ENCODE measurements at places on chromosomes 11 and 22. TPM values are rescaled to one million over a fixed set of nuclear protein-coding genes. Genes with fewer than 3 reads are reported as not detected.

- H3K4me3 ChIP-seq: no peak overlapping the region
- H3K4me1 ChIP-seq: no peaks in the 10 kb centered on the region
- no peak for DNase-seq
- no peaks in the 10 kb centered on the region for H3K36me3 ChIP-seq
- no peak overlapping the region for H3K27ac ChIP-seq
These were observed 281.5 kb upstream of the NARS2 start for GRCh38 chr11:78856211-78856610.

- H3K27ac ChIP-seq: no peak overlapping the region
- no peaks in the 10 kb centered on the region for H3K27me3 ChIP-seq
- peaks cover 11% of the 10 kb centered on the region for H3K4me1 ChIP-seq
- no peak overlapping the region for H3K4me3 ChIP-seq
- no peaks in the 10 kb centered on the region for H3K36me3 ChIP-seq
These were observed 75.8 kb downstream of the CD44 start for GRCh38 chr11:35214792-35215193.

- no peak for DNase-seq
- no peaks in the 10 kb centered on the region for H3K36me3 ChIP-seq
- no peaks in the 10 kb centered on the region for H3K27me3 ChIP-seq
- no peaks in the 10 kb centered on the region for H3K4me1 ChIP-seq
- H3K4me3 ChIP-seq: no peak overlapping the region
These were observed 801.1 kb downstream of the TBC1D22A start for GRCh38 chr22:47563406-47564157.

- no peak for DNase-seq
- H3K27ac ChIP-seq: no peak overlapping the region
- H3K4me3 ChIP-seq: no peak overlapping the region
- no peaks in the 10 kb centered on the region for H3K4me1 ChIP-seq
- H3K36me3 ChIP-seq: no peaks in the 10 kb centered on the region
These were observed 7.1 kb downstream of the MUC2 start for GRCh38 chr11:1081601-1082311.

Gene CNGA4
- not detected for total RNA-seq

GRCh38 chr11:111795334-111795985 lies 29.3 kb upstream of the PPP2R1B start:
- H3K27me3 ChIP-seq: no peaks in the 10 kb centered on the region
- H3K36me3 ChIP-seq: no peaks in the 10 kb centered on the region
- H3K27ac ChIP-seq: no peak overlapping the region
- no peaks in the 10 kb centered on the region for H3K4me1 ChIP-seq
- DNase-seq: no peak
- no peak overlapping the region for H3K4me3 ChIP-seq

GRCh38 chr22:16917144-16918003 lies 90.6 kb downstream of the GAB4 start:
- no peak overlapping the region for H3K27ac ChIP-seq
- no peaks in the 10 kb centered on the region for H3K36me3 ChIP-seq
- H3K4me3 ChIP-seq: no peak overlapping the region
- no peak for DNase-seq
- no peaks in the 10 kb centered on the region for H3K4me1 ChIP-seq
- H3K27me3 ChIP-seq: no peaks in the 10 kb centered on the region

Gene NRGN
- 0.60 TPM for total RNA-seq

Gene OR52H1
- total RNA-seq: not detected

Gene DGCR8
- total RNA-seq: 43.7 TPM

DNA sequence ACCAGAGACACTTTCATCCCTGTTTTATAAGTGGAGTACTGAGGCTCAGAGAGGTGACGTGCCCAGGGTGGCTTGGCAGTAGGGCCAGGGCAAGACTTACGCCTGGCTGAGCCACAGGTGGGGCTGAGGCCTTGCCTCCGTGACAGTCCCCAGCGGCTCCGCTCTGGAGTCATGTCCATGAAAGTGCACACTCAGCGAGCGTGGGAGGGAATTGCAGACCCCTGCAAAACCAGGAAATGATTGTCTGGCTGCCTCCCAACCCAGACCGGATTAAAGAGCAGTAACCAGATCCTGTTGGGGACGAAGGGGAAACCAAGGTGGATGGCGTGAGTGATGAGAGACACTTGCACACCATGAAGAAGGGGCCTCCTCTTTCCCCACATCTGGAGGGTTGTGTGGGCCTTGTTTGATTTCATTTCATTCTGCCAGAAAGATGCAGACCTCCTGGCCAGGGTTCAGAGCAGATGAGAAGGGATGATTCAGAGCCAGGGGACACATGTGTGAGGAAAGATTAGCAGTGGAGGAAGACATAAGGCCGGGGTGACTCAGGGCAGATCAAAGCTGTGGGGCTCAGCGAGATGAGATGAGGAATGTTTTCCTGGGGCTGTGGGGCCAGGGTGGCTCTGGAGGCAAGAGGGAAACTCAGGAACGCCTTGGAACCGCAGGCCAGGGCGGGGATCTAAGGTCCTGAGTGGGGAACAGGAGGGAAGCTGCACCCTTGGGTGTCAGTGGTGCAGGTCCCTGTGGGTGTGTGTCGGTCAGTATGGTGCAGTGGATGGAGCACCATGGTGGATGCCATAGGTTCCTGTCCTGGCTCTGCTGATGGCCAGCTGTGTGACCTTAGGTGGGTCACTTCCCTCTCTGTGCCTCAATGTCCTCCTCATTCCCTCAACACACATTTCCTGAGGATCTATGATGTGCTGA lies 29.9 kb upstream of the LRRC32 start:
- no peak for DNase-seq
- no peaks in the 10 kb centered on the region for H3K36me3 ChIP-seq
- no peak overlapping the region for H3K27ac ChIP-seq
- H3K4me1 ChIP-seq: peaks cover 20% of the 10 kb centered on the region

Gene APOL3
- not detected for total RNA-seq

Gene HOATZ
- not detected for total RNA-seq

DNA sequence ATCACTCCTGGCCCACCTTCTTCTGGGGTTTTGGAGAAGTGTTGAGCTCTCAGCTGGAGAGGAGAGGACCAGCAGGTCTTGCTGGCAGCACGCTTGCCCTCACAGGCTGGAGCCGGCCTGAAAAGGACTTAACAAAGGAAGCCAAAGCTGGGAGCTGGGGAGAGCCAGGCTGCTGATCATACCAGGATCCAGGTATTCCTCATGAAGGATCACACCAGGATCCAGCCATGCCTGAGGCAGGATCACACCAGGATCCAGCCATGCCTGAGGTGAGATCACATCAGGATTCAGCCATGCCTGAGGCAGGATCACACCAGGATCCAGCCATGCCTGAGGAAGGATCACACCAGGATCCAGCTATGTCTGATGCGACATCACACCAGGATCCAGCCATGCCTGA lies 17.0 kb downstream of the MRGPRD start:
- H3K4me1 ChIP-seq: no peaks in the 10 kb centered on the region
- H3K27me3 ChIP-seq: no peaks in the 10 kb centered on the region
- no peak overlapping the region for H3K27ac ChIP-seq
- no peaks in the 10 kb centered on the region for H3K36me3 ChIP-seq

Gene INPP5J
- 6.4 TPM for total RNA-seq

Gene HYOU1
- total RNA-seq: 295 TPM

Gene IGLL1
- not detected for total RNA-seq

DNA sequence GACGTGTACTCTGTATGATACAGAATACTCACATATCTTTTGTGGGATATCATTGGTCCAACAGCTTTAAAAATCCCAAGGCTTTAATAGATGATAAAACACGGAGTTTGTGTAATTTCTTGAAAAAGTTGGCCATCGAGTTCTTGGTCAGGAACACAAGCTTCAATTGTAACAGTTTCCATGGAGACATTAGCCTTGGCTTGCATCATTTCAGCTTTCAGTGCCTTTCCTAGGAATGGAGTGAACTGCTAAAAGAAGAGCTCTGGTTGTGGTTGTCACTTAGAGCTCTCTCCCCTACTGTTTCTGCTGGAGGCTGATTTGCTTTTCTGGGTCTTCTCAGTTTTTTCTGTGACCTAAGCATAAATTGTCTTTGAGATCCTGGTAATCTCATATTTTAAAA lies 14.2 kb downstream of the BMAL1 start:
- DNase-seq: no peak
- H3K27me3 ChIP-seq: no peaks in the 10 kb centered on the region
- no peaks in the 10 kb centered on the region for H3K4me1 ChIP-seq
- H3K27ac ChIP-seq: no peak overlapping the region
- H3K36me3 ChIP-seq: no peaks in the 10 kb centered on the region

DNA sequence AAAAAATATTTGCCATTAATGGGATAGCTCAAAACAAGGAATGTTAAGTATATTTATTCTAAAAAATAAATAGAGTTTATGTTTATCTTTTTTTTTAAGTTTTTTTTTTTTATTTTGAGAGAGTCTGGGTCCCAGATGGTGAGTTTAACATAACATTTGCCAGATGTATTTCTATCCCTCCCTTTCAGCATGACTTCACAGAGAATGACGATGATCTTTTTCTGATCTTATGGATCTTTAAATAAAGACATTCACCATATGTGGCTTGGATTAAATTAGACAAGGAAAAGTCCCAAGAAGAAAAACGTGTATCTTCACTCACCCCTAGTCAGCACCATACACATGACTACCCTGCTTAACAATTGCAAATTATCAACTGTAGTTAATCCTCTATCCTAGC lies 839.8 kb upstream of the CNTN5 start:
- H3K4me1 ChIP-seq: no peaks in the 10 kb centered on the region
- H3K4me3 ChIP-seq: no peak overlapping the region
- no peak overlapping the region for H3K27ac ChIP-seq

GRCh38 chr11:132743601-132744000 lies 788.7 kb downstream of the OPCML start:
- no peaks in the 10 kb centered on the region for H3K36me3 ChIP-seq
- H3K4me1 ChIP-seq: no peaks in the 10 kb centered on the region
- no peak overlapping the region for H3K27ac ChIP-seq
- no peaks in the 10 kb centered on the region for H3K27me3 ChIP-seq
- H3K4me3 ChIP-seq: no peak overlapping the region

GRCh38 chr11:119065369-119065768 lies 2.2 kb upstream of the VPS11 start:
- H3K4me1 ChIP-seq: no peaks in the 10 kb centered on the region
- no peak for DNase-seq
- no peak overlapping the region for H3K27ac ChIP-seq
- no peaks in the 10 kb centered on the region for H3K27me3 ChIP-seq

DNA sequence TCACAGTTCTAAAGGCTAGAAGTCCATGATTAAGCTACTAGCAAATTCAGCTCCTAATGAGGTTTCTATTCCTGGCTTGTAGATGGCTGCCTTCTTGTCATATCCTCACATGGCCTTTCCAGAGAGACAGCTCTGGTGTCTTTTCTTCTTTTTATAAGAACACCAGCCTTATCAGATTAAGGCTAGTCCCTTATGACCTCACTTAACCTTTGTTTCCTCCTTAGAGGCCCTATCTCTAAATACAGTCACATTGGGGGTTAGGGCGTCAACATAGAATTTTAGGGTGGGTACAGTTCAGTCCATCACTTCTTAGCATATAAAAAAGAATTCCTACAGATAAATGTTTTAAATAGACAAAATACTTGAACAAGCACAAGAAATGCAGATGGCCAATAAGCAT lies 18.2 kb upstream of the CLPB start:
- no peak overlapping the region for H3K27ac ChIP-seq
- no peaks in the 10 kb centered on the region for H3K36me3 ChIP-seq
- no peaks in the 10 kb centered on the region for H3K4me1 ChIP-seq
- H3K4me3 ChIP-seq: no peak overlapping the region
- no peak for DNase-seq

GRCh38 chr11:47688111-47688510 lies 27.1 kb downstream of the AGBL2 start:
- no peaks in the 10 kb centered on the region for H3K36me3 ChIP-seq
- no peaks in the 10 kb centered on the region for H3K4me1 ChIP-seq
- DNase-seq: no peak
- H3K27me3 ChIP-seq: no peaks in the 10 kb centered on the region
- H3K27ac ChIP-seq: no peak overlapping the region
- no peak overlapping the region for H3K4me3 ChIP-seq

DNA sequence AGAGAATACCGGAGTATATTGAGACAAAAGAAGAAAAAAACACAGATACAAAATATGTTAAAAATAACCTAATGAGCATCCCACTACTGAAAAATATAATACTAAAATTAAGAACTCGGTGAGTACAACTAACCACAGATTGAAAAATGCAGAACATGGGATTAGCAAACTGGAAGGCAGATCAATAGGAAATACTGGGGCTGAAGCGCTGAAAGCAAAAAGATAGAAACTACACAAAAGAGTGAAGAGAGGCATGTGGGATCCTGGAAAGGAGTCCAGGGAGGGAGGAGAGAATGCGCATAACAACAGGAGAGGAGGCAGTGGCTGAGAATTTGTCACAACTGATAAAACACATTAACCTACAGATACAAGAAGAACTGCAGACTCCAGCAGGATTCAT lies 159.3 kb downstream of the EFCAB6 start:
- H3K36me3 ChIP-seq: no peaks in the 10 kb centered on the region
- no peak overlapping the region for H3K4me3 ChIP-seq
- no peaks in the 10 kb centered on the region for H3K27me3 ChIP-seq
- no peaks in the 10 kb centered on the region for H3K4me1 ChIP-seq
- no peak for DNase-seq

DNA sequence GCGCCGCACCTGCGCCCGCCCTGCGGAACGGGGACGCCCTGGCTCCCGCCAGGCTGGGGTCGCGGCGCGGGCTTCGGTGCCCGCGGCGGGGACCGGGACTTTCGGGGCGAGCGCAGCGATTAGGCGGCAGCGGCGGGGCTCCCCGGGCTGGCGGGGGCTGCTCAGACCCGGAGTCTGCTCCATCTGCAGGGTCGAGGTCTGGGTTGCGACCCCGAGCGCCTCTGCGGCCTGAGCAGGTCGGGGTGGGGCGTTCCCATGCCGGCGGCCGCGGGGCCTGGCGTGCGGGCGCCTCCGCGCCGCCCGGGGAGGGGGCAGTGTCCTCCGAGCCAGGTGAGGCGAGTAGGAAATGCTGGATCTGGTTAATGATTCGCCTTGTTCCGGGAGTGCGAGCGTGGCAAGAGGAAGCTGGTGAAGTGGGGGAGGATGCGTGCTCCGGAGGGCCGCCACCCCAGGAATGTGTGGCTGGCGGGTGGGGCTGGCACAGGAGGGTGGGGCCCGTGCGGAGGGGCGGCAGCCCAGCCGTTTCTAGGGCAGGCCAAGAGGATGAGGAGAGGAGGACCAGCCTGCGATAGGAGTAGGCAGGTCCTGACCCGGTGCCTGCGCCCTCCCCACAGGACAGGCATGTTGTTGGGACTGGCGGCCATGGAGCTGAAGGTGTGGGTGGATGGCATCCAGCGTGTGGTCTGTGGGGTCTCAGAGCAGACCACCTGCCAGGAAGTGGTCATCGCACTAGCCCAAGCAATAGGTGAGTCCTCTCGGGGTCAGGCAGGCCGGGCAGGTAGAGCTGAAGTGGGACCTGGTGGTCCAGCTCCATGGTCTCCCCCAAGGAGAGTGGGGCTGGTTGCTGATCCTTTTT lies 606 bp downstream of the RASSF7 start:
- DNase-seq: peak; percentile 64
- peaks cover 8% of the 10 kb centered on the region for H3K36me3 ChIP-seq
- H3K27ac ChIP-seq: no peak overlapping the region

Gene FAM76B
- 22.3 TPM for total RNA-seq

- H3K27me3 ChIP-seq: no peaks in the 10 kb centered on the region
- peaks cover 10% of the 10 kb centered on the region for H3K4me1 ChIP-seq
- no peak overlapping the region for H3K4me3 ChIP-seq
- H3K27ac ChIP-seq: no peak overlapping the region
These were observed 85.0 kb downstream of the CHST1 start for GRCh38 chr11:45580399-45580798.

Gene NFAM1
- 0.73 TPM for total RNA-seq
